Activated CD4-positive, alpha-beta memory T cell treated with anti-CD3 and anti-CD28 coated beads for 36 hours (primary cell): ENCODE measurements at places on chromosomes 6 and 20. TPM values are rescaled to one million over a fixed set of nuclear protein-coding genes. Genes with fewer than 3 reads are reported as not detected.

Gene WFDC5
- total RNA-seq = not detected

Gene KIAA0408
- total RNA-seq = 6.5 TPM

Gene FOXQ1
- not detected for total RNA-seq

Gene C6orf15
- total RNA-seq = not detected

Gene RAET1L
- total RNA-seq = not detected

Gene MAP3K4
- total RNA-seq = 42.9 TPM

Gene B3GALT4
- total RNA-seq = 5.9 TPM

Gene KIFC1
- total RNA-seq = 103 TPM

Gene DOK5
- total RNA-seq = 0.71 TPM

Gene CD93
- total RNA-seq = 1.8 TPM

Gene RIPPLY2
- not detected for total RNA-seq

Gene LST1
- total RNA-seq = 16.9 TPM

Gene NRSN2
- total RNA-seq = 9.7 TPM

Gene ROMO1
- 142 TPM for total RNA-seq

Gene PI3
- not detected for total RNA-seq

Gene GABRR1
- not detected for total RNA-seq

Gene KCNK5
- 16.2 TPM for total RNA-seq

Gene GSTA2
- total RNA-seq = not detected

Gene REM1
- not detected for total RNA-seq

Gene TSBP1
- not detected for total RNA-seq

Gene MYL9
- 0.12 TPM for total RNA-seq

Gene TINAG
- total RNA-seq = not detected

Gene GPLD1
- 0.29 TPM for total RNA-seq

Gene HLA-DOB
- total RNA-seq = 1.7 TPM

Gene PRDM1
- 70.9 TPM for total RNA-seq

Gene TPMT
- 7.7 TPM for total RNA-seq

Gene MTG2
- 32.5 TPM for total RNA-seq

Gene PLCB4
- total RNA-seq = not detected

Gene SLC9A8
- total RNA-seq = 13.0 TPM

Gene LAMA2
- 0.15 TPM for total RNA-seq

Gene RBM24
- total RNA-seq = not detected

Gene ZBTB12
- 2.0 TPM for total RNA-seq
